ENCODE measurements at places on chromosomes 4 and X. TPM values are rescaled to one million over a fixed set of nuclear protein-coding genes. Genes with fewer than 3 reads are reported as not detected.
A peak's percentile ranks its signal among the peaks of the same experiment; 100 is the strongest.

The FGD1 gene
- total RNA-seq = not detected

DNA sequence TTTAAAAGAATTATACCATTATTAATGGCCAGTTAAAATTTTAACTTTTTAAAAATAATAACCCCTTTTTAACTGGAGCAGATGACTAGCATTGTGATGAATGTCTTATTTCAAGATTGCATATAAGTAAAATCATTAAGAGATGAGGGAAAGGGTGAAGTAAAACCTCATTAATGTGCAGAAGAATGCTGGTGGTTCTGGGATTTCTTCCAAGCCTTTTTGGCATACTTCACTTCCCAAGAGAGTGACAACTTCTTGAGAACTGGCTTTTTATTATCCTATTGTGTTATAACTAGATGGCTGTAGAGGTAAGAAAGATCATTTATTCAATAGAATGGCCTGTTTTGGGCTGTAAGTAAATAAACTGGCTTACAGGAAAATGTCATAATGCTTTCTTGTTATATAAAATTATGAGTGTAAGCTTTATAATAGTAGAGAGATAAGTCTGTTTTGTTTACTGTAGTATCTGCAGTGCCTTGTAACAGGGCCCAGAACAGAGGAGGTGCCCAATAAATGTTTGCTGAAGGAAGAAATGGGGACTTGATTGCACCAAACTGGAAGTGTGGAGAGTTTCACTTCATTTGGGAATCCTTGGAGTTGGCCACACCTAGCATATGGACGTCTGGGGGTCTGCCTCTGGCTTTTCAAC is 242.9 kb upstream of the PITX2 start:
- H3K4me3 ChIP-seq = no peak overlapping the region
- H3K27me3 ChIP-seq = no peaks in the 10 kb centered on the region
- no peak overlapping the region for H3K27ac ChIP-seq
- DNase-seq = no peak
- no peaks in the 10 kb centered on the region for H3K36me3 ChIP-seq

DNA sequence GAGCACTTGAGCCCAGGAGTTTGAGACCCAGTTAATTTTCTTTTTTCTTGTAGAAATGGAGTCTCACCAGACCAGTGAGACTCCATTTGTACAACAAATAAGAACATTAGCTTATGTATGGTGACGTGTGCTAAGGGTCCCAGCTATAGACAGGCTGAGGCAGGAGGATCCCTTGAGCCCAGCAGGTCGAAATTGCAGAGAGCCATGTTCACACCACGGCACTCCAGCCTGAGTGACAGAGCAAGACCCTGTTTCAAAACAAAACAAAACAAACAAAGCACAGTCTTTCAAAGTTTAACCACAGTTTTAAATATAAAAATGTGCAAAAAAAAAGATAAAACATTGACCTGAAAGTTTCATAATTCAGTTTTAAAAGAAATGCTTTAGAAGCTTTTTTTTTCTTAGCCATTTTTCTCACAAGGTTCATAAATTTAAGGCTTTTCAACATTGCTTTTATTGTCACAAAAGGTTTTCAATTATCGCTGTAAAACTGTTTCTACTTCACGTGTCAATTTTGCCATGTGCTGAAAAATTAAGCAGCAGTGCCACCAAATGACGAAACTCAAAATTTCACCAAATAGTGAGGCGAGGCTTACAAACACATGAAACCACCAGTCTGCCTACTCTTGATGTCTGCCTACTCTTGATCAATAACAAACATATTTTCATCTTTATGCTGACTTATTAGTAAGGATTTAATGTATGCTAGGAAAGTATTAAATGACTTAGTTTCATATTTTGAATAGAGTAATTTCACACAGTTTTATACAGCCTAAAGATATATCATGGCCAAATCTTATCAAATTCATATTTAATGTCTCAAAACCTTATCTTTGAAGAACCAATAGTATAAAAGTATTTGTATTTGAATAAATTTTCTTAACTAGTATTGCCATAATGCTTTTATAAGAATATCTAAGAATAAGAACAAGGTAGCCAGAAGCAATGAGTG is 126.3 kb downstream of the NEK1 start:
- peak; percentile 63 for DNase-seq
- no peak overlapping the region for H3K4me3 ChIP-seq
- no peaks in the 10 kb centered on the region for H3K4me1 ChIP-seq
- H3K27ac ChIP-seq = no peak overlapping the region
- no peaks in the 10 kb centered on the region for H3K27me3 ChIP-seq

The VCX2 gene
- not detected for total RNA-seq

GRCh38 chr4:71648448-71648847 is 135.4 kb downstream of the GC start:
- DNase-seq = no peak
- peaks cover under 1% of the 10 kb centered on the region for H3K27me3 ChIP-seq
- no peaks in the 10 kb centered on the region for H3K4me1 ChIP-seq
- no peaks in the 10 kb centered on the region for H3K36me3 ChIP-seq
- H3K4me3 ChIP-seq = no peak overlapping the region

GRCh38 chr4:150231107-150231770 is 153.0 kb downstream of the DCLK2 start:
- no peaks in the 10 kb centered on the region for H3K36me3 ChIP-seq
- no peak overlapping the region for H3K27ac ChIP-seq
- no peaks in the 10 kb centered on the region for H3K27me3 ChIP-seq
- H3K4me3 ChIP-seq = no peak overlapping the region
- DNase-seq = no peak
- no peaks in the 10 kb centered on the region for H3K4me1 ChIP-seq

Data from natural killer cell (primary cell).